Tibial nerve (tissue), 4 donors: ENCODE measurements at places on chromosomes 13 and 19. TPM values are rescaled to one million over a fixed set of nuclear protein-coding genes. Genes with fewer than 3 reads are reported as not detected.

CLDN10 gene
- total RNA-seq, result not detected

KCTD4 gene
- 14.4 TPM for total RNA-seq

APOE gene
- total RNA-seq, result 184 TPM

MAN2B1 gene
- total RNA-seq, result 48.5 TPM

NLRP12 gene
- total RNA-seq, result 2.9 TPM
